ENCODE measurements at places on chromosomes 2 and 18.

GRCh38 chr2:239178484-239178883 lies 222.3 kb downstream of the HDAC4 start:
- peak; percentile 24 for DNase-seq

GRCh38 chr2:29776406-29776805 lies 145.0 kb downstream of the ALK start:
- DNase-seq = no peak

- DNase-seq = no peak
Measured at GRCh38 chr2:121545913-121546312, 15.2 kb downstream of the RNU4ATAC start.

GRCh38 chr18:8705961-8706790 lies 820 bp downstream of the MTCL1 start:
- DNase-seq = peak; percentile 50

DNA sequence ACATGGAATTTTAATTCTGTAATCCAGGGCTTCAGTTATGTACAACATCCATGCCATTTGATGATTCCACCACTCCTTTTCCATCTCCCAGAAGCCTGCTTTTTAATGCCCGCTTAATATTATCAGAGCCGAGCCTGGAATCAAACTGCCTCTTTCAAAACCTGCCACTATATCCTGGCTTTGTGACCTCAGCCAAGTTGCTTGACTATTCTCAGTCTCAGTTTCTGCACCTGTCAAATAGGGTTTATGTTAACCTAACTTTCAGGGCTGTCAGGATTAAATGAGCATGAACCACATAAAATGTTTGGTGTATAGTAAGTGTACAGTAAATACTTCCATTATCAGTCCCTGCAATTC lies 108.7 kb downstream of the XRCC5 start:
- DNase-seq = no peak

DNA sequence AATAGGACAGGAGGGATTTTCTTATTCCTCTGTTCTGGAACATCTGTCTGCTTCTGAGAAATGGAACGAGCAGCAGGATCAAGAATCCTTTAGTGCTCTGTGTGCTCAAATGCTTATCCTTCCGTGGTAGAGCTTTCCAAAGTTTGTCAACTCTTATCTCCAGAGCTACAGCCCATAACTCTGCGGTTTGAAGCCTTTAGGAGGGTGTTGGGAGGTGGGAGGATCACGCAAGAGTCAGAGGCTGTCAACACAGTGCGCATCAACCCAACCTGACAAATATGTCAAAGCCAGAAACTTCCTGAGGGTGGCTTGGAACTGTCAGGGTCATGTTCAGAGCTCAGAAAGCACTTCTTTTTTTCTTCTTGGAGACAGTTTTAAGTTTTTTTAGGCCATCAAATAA lies 95.9 kb downstream of the CRIM1 start:
- DNase-seq = no peak

DNA sequence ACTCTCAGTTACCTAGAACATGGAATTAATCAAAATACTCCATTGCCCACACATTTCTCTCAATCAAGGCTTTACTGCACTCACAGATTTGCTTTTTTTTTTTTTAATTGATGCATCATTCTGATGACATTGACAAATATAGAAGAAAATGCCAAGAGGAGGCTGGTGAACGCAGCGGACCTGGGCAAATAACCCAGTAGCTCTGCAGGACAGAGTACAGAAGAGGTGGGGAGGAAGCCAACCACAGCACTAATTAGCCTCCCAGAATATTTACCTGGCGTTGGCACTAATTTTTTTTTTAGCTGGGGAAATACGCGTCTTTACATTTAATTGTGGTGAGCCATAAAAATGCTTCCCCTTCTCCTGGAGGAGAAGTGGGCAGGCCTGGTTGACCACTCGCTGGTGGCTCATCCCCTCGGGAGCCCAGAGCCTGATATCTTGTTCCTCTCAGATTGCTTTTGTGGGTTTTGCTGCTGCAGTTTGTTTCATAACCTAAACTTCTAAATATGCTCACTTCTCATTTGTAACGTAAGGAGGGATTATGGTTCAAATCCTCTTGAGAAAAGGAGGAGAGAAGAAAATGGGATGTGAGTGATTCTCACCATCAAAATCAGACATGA lies 165.8 kb upstream of the EPB41L3 start:
- no peak for DNase-seq

GRCh38 chr2:102593516-102593915 lies 25.8 kb upstream of the SLC9A2 start:
- DNase-seq = no peak

DNA sequence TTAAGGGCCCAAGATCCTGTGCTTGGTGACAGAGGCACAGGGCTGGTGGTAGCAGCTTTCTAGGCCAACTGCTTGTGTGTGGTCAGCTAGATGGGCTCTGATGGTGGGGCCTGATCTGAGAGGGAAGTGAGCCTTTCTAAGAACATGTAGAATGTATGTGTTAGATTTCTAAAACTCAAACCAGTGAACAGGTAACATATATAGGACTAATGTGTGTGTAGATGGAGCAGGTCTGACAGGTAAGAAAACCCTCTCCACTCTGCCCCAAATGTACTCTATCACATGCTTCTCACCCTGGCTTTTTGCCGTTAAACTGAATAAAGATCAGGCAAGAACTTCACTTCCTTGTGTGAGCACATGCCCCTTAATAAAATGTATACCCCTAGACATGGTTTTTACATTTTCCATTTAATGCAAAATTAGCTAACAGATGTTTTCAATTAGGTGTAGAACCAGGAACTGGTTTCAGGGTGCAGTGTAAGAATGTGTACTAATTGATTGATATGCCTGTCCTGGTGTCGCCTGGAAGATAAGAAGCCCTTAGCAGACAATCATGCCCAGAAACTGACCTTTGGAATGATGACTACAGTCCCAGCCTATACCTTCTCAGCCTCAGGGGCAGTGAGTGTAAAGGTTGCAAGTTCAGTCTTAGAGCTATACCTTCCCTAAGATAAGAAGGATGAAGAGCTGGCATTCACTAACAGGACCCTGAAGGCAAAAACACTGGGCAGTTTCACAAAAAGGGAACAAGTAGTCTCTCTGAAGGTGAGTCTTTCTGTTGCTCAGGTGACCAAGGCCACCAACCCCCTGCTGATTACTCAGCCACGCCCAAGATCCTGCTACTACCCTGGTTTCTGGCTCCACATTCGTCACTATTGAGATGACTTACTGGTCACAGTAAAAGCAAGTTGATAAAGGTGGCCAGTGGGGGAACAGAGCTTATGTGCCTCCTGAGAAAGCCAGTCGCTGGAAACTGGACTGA lies 71.2 kb downstream of the SPATS2L start:
- no peak for DNase-seq

- no peak for DNase-seq
Measured at GRCh38 chr2:188787658-188788240, 186.4 kb upstream of the COL3A1 start.

GRCh38 chr2:73043929-73044832 lies 27.3 kb downstream of the SFXN5 start:
- DNase-seq = no peak

DNA sequence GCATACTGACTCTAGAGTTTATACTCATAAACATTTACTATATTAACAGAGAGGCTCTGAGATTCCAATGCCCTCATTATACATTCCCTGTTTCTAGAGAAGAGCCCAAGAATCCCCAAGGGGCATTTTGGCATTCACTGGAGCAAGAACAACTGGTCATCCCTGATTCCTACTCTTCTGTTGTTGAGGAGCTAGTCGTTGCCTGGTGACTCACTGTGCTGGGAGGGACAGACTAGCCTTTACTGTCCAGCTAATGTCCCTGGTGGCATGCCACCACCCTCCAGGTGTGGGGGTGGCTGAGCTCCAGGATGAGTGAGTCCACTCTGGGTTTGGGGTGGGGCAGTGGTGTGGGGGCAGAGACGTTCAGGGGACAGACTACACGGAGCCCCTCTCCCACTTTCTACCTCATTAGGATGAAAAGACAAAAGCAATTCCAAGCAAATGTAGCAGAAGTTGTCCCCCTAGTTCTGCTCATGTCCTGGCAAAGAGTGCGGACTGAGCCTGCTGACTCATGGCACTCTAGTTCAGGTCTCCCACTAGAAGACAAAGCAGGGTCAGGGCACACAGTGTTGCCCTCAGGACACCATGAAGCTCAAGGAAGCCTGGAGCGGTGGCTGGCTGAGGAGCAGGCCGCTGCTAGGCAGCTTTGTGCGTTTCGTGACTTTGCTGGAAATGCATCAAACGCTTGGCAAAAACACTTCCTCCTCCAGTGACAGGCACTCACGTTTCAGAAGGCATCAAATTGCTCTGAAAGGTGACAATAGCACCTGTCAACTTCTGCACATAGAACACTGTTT lies 49.4 kb downstream of the RHOB start:
- no peak for DNase-seq

DNA sequence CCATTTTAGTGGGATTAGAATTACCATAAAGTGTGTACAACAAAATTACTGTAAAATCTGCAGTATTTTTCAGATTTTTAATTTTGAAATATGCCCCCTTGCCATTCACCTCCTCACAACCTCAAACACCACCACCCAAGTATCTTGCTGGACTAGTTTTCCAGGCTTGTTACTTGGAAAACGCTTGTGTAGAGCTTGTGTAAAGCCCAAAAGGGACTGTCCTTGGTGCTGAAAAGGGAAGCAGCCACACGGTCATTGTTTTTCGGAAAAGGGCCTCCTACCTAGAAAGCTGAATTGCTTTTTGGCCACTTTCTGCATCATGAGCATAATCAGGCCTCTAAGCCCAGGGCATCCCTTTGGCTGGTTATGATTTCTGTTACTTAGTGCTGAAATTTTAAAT lies 563.4 kb downstream of the LRRTM4 start:
- DNase-seq = no peak

- DNase-seq = no peak
Measured at GRCh38 chr18:57664568-57665165, 43.0 kb upstream of the NARS1 start.

GRCh38 chr2:21422050-21422449 lies 298.3 kb downstream of the TDRD15 start:
- DNase-seq = no peak

GRCh38 chr2:397521-397920 lies 109.6 kb upstream of the ALKAL2 start:
- no peak for DNase-seq

DNA sequence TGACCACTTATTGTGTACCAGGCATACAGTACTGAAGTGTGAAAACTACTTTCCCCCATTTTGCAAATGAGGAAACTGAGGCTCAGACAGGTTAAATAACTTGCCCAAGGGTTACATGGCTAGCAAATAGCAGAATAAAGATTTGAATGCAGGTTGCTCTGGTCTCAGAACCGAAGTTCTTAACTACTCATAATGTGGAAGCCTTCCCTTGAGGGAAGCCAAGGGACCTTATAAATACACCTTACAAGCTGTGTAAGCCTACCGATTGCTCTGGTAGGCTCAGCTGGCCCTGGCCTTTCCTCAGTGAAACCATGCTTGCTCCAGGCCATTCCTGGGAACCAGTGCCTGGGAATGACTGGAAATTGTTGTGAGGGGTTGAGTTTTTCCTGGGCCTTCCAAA lies 114.6 kb upstream of the CDCA7 start:
- DNase-seq = no peak
